ENCODE measurements at places on chromosomes 16 and 17. TPM values are rescaled to one million over a fixed set of nuclear protein-coding genes. Genes with fewer than 3 reads are reported as not detected.
A peak's percentile ranks its signal among the peaks of the same experiment; 100 is the strongest.

The ZSCAN10 gene
- not detected for polyA plus RNA-seq

DNA sequence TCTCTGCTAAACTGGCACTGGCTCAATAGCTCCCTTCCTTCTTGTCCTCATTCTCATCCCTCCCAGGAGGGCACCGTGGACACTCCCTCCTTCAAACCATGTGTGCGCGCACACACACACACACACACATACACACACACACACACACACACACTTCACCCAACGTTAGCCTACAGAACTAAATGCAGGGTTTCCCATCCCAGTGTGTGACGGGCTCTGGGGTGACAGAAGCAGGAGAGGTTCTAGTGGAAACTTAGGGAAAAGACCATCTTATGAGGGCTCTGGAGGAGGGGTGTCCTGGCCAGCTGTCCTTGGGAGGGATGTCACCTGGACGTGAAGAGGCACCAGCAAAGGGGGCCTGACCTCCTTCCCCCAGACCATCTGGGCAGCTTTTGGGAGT, 19.7 kb downstream of the OSBPL7 start:
- DNase-seq, result no peak

GRCh38 chr16:56355221-56355620, 70.1 kb downstream of the AMFR start:
- DNase-seq, result no peak

DNA sequence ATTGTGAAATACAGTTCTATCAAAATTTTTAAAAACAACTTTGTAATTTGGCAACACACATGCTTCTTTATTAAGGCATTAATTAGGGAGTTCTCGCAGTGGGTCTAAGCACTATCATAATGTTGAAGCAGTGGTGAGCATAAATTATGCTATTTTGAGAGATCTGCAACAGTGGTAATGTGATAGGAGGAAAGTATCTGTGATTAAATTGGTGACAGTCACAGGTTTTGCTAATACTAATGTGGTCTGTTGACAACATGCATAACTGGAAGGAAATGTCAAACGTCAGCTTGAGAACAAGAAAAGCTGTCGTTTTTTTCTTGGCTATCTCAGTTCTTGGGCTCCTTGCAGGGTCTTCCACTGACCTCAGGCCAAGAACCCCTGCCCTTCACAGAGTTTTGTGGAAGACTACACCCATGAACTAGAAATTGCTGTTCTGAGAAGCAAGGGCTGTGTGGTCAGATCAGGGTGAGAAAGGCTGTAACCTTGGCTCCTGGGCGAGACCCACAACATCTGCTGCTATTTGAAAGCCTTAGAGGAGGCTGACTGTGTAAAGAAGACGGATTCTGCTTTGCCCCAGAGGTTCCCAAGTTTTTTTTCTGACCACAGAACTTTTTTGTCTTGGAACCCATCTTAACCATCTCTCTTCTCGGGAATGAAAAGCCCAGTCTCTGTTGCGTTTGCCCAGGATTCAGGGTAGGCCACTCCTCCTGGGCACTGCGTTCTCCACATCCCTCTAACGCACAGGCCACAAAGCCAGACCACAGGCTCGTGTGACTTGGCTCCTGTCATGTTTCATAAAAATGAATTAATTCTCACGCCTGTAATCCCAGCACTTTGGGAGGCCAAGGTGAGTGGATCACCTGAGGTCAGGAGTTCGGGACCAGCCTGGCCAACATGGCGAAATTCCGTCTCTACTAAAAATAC, 13.9 kb downstream of the ATP2A1 start:
- DNase-seq, result no peak

DNA sequence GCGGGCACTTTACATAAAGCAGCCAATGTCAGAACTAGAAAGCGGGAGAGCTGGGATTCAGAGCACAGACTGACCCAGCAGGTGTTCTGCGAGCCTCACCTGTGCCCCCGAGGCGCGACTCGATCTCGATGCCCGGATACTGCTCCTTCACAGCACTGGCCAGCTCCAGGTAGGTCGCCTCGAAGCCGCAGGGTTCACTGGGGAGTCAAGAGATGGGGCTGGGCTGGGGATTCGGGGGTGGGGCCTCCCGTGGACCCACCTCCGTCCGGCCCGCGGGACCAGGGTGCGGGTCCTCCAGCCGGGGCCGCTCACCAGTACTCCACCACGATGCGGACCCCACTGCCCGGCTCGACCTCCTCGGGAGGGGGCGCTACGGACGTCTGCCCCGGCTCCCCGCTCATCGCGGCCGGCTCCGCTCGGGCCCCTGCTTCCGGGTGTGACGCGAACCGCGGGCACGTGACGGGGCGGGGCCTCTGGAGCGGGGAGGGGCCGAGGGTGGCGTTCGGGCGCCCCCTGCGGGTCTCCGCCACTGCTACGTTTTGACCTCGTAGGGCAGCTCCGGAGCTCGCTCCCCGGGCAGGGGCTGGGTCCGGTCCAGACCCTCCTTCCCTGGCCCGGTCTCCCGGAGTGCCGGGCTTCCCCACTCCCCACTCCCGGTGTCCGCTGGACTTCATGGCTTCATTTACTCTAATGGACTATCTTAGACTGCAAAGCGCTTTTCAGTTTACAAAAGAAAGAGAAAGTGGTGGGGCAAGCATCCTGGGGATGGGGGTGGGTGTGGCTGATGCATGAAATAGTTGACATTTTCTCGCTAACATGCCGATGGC, at the start of gene MIEN1:
TSS of gene MIEN1 (minus strand) at position 438 of the 827 bp plus-strand sequence. CDS start at position 401, 37 bp downstream.
- peak; percentile 96 for DNase-seq

- no peak for DNase-seq
These were observed 40.1 kb downstream of the ZNF276 start for GRCh38 chr16:89761304-89761922.

DNA sequence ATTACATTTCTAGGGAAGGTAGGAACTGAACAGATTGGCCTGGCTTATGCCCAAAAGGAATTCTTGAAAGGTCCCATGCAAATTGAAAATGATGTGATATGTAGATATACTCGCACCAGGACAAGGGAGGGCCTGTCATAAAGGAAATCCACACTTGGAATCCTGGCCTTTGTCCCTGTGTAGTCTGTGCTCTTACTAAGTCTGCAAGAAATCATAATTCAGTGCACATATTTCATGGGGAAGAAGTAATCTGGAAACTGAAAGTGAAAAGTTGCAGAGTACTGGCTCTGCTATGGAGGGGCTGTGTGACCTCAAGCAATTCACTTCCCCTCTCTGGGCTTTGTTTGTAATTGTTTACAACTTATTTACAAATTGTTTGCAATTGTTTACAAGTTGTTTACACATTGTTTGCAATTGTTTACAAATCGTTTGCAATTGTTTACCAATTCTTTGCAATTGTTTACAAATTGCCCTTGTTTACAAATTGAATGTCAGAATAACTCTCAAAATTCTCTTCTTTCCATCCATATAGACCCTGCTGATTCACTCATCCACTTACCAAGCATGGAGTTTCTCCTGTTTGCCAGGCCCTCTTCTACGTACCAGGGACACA, 12.9 kb downstream of the SCNN1G start:
- DNase-seq, result no peak

The KRTAP9-8 gene
- not detected for polyA plus RNA-seq

The TUBD1 gene
- polyA plus RNA-seq, result 8.7 TPM

GRCh38 chr17:19331134-19331533, 31.4 kb downstream of the B9D1 start:
- no peak for DNase-seq

The OTOP3 gene
- not detected for polyA plus RNA-seq

- no peak for DNase-seq
These were observed 21.8 kb upstream of the ITGB3 start for GRCh38 chr17:47231866-47232265.

DNA sequence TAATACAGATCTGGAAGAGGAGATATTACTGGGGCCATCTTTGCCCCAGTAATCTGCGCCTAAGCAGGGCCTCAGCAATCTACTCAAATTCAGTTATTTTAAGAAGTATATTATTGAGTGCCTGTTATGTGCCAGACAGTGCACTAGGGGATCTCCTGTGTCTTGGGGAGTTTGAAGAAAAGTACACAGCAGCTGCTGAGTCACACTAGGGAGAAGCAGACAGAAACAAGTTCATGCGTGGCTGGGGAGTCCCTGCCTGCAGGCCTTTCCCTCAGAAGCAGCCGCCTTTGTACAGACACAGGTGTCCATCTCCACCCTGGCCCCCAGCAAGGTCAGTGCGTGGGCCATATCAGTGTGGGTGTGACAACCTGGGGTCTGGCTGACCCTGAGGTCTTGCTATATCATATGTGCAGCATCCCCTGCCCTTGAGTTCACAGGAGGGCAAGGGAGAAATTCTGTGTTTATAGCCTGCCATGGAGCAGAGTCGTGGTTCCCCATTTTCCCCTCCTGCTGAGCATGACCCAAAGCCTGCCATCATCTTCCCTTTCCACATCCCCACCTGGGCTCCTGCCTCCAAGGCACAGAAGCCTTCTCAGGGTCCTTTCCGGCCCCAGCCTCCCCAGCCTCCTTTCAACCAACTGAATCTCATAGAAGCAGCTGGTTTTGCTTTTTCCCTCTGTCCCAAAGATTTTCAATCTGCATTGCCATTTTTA, 229.9 kb upstream of the SDK2 start:
- peak; percentile 21 for DNase-seq

The ABCA6 gene
- 1.6 TPM for polyA plus RNA-seq

- DNase-seq, result peak; percentile 93
These were observed at the start of gene TUBB3 for GRCh38 chr16:89922884-89923639. TSS of gene TUBB3 (plus strand) at chr16:89923342. CDS start at chr16:89923402, 60 bp downstream.

The PCGF2 gene
- polyA plus RNA-seq, result 13.0 TPM
